ENCODE measurements at places on chromosomes 5 and 9.

GRCh38 chr5:40521925-40522324 lies 157.8 kb upstream of the PTGER4 start:
- no peak for DNase-seq

DNA sequence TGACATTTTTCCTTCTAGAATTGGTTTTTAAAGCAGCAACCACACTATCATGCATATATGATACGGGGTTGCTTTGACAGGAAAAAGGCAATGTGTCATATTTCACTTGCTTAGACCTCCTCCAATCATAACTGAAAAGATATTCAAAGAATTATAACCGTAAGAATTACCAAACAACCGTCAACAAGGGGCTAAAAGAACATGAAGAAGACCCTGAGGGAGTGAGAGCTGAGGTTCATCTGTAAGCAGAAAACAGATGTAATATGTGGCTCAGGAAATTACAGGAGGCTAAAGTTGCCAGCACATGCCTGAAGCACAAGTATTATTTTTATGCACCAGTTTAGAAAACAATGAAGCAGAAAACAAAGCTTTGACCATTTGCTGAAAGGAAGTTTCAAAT lies 78.9 kb downstream of the APBA1 start:
- DNase-seq: no peak

- no peak for DNase-seq
These were observed 38.5 kb downstream of the CERT1 start for GRCh38 chr5:75472973-75473372.

DNA sequence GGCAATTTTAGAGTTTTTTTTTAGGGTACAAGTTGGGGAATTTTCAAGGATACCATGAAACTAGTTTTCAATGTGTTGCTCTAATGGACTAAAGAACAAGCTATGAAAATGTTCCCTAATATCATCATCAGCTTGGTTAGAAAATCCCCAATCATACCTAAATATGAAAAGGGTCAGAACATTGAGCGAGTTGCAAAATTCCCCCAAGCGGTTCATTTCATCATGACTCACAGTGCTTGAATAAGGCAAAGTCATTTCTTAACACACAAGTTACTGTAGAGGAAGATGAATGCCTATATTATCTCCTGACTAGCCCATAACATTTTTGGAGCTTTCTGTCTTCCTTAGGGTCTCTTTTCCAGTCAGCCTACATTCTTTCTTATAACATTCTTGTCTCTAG lies 62.7 kb downstream of the ST8SIA4 start:
- DNase-seq: no peak

- DNase-seq: no peak
These were observed 246.1 kb downstream of the FANCC start for GRCh38 chr9:95071450-95071849.

DNA sequence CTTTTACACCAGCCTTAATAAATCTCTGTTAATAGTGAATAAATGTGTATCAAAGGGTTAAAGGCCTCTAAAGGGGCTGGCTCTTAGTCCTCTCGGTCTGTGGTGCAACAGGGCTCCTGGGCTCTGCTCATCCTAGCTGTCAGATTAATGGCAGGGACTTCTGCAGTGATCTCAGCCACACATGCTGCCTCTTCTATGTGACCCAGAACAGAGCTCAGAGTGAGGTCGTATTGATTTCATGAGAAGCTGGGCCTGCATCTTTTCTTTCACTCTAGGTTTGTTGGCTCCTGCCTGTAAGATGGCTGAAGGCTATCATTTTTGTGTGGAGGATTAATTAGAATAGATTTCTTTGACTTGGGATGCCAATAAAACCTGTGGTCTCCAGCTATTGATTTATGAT lies 165.0 kb upstream of the GLRA1 start:
- DNase-seq: no peak

- DNase-seq: no peak
These were observed 100.5 kb downstream of the ENC1 start for GRCh38 chr5:74539986-74540385.

- DNase-seq: no peak
These were observed 86.1 kb downstream of the ARL15 start for GRCh38 chr5:54224103-54224826.

DNA sequence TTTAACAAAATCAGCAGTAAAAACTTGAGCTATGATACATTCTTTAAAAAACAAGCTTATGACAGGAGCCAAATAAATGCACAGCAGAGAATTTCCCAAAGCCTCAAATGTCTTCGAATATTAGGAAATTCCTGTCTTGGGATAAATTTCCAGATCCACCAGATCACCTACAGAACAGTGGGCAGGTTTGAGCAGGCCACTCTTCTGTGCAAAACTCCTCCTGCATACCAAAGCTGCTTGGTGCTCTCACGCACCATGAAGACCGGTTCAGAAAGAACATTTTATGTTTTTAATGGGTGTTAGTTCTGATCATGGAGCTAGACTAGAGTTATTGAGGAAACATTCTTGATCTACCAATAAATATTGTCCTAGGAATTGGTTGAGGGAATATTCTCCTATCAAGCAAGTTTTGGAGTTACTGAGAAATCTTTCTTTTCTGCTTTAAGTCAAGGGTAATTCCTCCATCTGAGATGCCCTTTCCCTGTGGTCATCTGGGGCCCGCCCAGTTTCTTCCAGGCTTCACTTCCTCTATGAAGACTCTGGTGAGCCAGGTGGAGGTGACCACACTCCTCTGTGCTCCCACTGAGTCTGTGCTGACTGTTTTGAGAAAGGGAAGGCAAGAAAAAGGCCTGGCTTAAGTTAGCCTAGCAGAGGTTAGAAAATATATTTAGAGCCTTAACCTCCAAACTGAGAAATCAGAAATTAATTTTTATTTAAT lies 17.9 kb downstream of the TNFSF15 start:
- DNase-seq: no peak
